ENCODE measurements at places on chromosomes 11 and 22.

DNA sequence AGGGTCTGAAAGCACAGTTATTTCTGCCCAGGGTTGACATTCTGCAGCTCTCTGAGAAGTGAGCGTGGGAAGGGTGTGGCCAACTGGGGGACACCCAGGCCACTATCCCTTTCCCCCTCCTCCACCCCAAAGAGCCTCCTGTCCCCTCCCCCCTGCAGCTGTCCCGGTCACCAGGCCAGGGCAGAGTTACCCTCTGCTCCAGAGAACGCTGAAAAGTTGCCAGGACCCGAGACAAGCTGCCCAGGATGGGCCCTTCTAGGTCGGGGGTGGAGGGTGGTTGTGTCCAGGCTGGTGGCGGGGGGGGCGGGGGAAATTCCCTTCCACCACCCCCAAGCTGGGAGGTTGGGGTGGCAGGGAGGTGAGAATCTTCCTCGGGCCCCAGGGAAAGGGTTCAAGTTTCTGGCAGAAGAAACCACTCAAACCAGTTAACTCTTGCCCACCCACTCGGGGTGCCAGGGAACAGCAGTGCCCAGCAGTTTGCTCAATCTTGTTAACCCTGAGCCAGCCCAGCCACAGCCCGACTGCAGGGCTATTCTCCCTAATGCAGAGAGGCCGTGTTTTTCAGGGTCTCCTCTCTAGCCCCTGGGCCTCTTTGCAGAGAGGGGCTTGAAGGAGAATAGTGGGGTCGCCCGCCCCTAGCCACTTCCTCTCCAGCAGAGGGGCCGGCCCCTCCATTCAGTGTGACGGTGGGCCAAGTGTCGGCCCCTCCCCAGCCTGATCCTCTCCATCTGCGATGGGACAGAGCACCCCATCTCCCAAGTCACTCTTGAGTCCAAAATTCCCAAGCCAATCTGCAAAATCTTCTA lies 697 bp downstream of the LGALS1 start:
- no peak for DNase-seq

DNA sequence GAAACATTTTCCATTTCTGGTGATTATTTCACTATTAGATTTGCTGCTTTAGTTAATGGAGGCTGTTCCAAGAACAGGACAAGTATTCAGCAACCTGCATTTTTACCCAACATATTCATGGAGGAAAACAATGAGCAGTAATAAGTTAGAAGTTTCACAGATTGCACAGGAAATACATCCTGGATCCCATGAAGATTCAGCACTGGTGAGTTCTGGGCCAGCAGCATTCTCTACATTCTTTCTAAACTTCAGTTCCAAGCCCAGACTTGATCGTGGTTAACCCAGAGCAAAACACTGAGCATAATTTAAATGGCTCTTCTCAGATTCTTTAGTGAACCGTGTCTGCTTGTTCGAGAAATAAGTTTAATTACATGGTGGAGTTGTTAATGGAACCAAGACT lies 3.8 kb downstream of the FJX1 start:
- DNase-seq: no peak

- no peak for DNase-seq
These were observed 13.4 kb downstream of the VWCE start for GRCh38 chr11:61281581-61282250.

DNA sequence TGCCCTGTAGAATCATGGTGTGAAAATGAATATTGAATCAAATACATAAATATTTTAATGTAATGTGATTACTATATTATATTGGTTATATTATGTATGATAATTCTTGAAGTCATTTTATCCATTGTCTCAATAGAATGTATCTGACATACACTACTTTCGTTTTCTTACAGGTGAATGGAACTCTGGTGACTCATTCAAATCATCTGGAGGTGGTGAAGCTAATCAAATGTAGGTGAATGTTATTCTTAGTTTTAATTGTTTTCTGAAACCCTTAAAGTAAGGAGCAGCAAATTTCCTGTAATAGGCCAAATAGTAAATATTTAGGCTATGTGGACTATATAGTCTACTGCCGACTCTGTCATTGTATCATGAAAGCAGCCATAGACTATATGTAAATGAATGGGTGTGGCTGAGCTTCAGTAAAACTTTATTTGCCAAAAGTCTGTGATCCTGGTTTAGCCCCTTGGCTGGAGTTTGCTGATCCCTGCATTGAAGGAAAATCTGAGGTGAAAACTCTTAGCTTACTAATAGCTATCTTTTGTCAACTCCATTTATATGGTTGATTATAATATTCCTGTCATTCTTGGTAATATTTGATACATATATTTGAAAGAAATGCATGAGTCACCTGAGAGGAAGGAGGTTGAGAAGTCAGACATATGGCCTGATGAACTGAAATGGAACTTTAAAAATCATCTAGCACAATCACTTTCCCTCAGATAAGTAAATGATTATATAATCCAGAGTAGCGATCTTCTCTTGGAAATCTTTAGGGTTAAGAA lies 87.2 kb upstream of the GRIK4 start:
- no peak for DNase-seq

DNA sequence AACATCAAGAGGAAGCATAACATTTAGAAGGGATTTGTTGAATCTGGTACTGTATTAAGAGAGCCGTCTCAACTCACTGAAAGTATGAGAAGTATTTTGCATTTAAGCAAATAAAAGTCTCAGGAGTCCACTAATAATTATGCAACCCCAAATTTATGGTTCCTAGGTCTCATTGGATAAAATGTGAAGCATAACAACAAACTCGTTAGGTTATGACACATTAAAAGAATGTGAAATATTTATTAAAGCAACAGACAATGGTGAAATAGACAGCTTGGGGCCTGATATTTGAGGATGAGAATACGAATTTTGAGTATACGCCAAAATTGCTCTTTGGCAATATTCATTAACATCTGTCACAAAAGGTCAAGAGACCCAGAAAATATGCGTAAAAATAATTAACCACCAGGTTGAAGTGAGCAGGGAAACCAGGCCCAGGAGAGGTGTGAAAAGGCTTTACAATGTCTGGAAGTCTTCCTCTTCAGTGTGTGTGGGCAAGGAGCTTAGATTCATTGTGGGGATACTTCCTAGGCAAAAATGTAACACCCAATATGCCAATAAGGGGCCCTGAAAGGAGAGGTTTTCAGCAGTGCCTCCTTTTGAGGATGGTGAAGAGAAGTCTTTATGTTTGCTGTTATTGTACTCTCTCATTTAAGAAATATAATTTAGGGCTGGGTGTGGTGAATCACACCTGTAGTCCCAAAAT lies 89.2 kb downstream of the FDX1 start:
- DNase-seq: no peak

DNA sequence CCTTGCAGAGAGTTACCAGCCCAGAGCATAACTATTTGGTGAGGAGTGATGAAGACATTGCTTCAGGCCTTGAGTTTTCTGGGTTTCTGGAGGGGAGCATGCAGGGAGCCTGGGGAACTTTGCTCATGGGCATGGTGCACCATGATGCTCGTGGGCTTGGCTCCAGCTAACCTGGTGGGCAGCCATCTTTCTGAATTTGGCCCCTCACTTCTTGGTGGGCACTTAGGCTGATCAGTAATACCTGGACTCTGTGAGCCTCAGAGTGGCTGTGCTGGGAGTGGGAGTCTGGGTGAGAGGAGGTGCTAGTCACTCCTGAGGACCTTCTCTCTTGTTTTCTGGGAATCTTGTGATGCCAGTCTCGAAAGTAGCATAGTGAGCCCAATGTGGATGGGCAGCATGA lies 30.6 kb downstream of the AMPD3 start:
- DNase-seq: no peak
